Stimulated activated CD4-positive, alpha-beta T cell treated with anti-CD3 and anti-CD28 coated beads, Interleukin-4, amount 100 ng/mL, for 1 hour (primary cell): ENCODE measurements at places on chromosomes 4 and X.
A peak's percentile ranks its signal among the peaks of the same experiment; 100 is the strongest.

DNA sequence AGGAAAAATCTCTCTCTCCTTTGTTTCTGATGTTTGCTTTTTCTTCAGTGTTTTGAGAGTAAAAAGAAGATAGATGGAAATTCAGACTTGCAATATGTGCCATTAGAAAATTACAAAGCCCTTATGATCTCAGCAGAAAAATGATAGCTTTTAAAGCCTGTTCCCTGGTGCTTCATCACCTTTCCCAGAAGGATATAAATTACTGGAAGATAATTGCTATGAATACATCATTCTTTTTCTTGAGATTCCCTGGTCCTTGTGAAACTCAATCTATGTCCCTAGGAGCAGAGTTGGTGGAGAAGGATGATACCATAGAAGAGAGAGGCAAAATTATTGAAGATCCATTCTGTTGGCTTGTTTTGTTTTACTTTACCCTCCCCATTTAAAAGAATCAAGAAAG, 86.5 kb downstream of the GLRA3 start:
- no peak for DNase-seq

DNA sequence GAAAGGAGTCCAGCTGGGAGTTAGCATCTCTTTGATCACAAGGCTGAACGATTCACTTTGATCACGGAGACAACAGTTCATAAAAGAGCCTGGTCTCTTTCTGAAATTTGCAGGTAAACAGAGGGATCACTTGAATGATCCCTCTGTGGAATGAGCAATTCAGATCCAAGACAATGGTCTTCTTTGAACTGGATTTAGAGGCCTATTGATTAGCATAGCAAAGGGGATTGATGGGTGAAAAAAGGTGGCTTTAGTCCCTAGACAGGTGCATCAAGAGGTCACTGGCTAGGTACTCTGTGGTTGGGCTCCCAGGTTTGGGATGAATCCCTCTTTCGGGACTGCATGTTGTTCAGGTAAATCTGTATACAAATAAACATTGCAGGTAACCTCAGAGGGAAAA, 223.8 kb upstream of the TAPT1 start:
- DNase-seq: no peak

- DNase-seq: no peak
Measured at GRCh38 chr4:53267026-53267425, 98.8 kb downstream of the SCFD2 start.

- DNase-seq: no peak
Measured at GRCh38 chrX:106457802-106458201, 154.0 kb upstream of the RADX start.

DNA sequence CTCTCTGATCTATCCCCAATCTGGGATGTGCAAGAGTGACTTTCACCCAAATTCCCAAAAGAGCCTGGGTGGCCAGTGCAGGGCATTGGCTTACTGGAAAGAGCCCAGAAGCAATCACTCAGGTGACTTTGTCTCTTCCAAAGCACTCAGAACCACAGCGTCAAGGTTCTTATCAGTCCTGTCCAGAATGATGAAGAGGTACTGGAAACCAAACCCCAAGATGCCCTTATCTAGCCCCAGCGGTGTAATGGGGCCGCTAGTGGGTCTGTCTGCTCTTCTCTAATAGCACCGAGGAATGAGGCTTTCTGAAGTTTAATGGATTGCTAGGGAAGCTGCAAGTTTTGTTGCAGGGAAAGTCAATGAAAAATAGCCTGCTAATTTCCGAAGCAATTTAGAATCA, 21.6 kb downstream of the CLNK start:
- DNase-seq: no peak

- DNase-seq: peak; percentile 65
Measured at GRCh38 chr4:152100379-152101201, 339.8 kb upstream of the GATB start.

GRCh38 chr4:14769993-14770392, 232.3 kb upstream of the CPEB2 start:
- no peak for DNase-seq

DNA sequence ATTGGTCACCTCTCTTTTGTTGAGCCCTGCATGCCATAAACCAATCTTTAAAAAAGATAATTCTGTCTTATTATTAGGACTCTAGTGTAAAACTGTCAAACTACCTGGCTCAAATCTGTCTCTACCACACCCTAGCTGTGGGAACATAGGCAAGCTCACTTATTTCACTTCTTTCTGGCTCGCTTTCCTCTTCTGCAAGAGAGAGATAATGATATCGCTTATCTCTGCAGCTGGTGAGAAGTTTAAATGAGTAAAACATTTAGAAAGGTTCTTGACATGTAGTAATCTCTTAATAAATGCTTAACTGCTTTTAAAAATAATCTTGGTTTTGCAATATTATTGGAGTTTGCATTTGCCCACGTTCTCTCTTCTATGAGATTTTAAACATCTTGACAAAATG, 1109.2 kb downstream of the RAPGEF2 start:
- DNase-seq: no peak

- DNase-seq: peak; percentile 74
Measured at GRCh38 chrX:79270401-79270800, 96.7 kb downstream of the ITM2A start.

- peak; percentile 3 for DNase-seq
Measured at GRCh38 chrX:152897222-152898131, at the start of gene ZNF185. Gene ZNF185, plus strand, starts transcription at chrX:152898067. Its CDS starts 16,423 bp downstream, at chrX:152914490.

GRCh38 chr4:7524064-7524682, 89.4 kb upstream of the PSAPL1 start:
- DNase-seq: no peak

GRCh38 chrX:25968920-25969319, 169.2 kb upstream of the MAGEB18 start:
- no peak for DNase-seq

DNA sequence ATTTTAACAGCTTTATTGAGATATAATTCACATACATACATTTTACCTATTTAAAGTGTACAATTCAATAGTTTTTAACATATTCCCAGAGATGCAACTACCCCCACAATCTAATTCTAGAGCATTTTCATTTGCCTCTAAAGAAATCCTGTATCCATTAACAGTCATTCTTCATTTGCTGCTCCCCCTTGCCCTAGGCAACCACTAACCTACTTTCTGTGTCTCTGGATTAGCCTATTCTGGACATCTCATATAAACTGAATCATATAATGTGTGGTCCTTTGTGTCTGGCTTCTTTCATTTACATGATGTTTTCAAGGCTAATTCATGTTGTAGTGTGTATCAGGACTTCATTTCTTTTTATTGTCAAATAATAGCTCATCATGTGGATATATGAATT, 105.1 kb upstream of the GRPR start:
- DNase-seq: no peak

DNA sequence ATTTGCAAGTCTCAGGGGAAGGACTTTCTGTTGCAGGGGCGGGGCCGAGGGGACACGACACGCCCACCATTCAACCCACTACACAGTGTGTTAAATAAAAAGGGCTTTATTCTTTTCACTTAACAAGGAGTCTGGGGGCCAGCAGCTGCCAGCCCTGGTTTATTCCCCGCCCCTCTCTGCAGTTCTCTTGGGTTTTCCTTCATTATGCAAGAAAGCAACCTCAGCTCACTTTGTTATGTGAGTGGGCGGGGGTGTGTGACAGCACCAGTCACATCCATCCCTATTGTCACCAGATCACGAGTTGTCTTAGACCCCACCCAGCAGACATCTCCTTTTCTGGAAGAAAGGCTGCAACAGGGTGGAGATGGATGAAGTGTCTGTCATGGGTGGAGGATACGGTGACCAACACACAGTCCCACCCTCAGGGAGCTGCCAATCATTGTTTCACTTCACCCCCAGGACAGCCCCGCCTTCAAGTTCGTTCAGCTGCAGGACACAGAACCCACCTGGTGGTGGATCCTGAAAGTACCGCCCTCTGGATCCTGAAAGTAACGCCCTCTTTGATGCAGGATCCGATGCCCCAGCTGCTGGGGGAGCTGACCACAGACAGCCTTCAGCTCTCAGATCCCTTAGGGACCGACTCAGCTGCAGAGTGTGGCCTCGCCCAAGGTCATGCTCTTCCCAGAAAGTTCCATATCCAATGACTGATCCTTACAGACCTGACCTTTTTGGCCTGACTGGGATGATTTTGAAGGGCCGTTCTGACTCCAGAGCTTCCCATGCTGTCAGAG, 79.6 kb downstream of the SMIM20 start:
- DNase-seq: peak; percentile 11

DNA sequence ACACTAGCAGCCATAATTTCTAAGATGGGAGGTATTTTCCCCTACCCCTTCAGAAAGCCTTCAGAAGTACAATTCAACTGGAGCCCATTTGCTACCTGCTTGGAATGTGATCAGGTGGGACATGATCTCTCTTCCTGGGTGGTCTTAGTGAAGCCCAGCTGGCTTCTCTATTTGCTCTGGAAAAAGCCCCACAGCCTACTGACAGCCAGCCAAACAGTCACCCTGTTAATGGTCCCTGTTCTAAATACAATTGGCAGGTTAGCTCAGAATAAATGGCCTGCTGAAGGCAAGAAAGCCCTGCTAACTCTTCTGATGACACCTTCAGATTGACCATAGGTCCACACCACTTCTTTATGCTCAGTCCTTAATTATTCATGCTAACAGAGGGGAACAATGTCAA, 39.9 kb downstream of the HS6ST2 start:
- DNase-seq: no peak

DNA sequence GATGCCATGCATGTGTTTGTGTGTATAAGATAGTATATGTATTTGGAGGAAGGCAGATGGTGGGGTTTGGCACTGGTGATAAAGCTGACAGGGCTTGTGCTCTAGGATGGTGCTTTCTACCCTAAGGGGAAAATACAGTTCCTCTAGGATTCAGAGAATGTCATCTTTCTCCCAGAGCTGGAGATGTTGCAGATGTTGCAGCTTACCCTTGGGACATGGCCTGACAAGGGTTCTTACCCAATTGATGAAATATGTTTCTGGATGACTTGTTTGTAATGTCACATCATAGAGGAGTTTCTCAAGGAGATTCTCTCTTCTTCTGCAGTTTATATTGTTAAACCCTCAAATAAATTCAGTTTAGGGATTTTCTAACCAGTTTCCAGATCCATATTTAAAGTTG, 52.5 kb upstream of the PITX2 start:
- no peak for DNase-seq

- DNase-seq: no peak
Measured at GRCh38 chr4:124804584-124804983, 92.1 kb upstream of the ANKRD50 start.

DNA sequence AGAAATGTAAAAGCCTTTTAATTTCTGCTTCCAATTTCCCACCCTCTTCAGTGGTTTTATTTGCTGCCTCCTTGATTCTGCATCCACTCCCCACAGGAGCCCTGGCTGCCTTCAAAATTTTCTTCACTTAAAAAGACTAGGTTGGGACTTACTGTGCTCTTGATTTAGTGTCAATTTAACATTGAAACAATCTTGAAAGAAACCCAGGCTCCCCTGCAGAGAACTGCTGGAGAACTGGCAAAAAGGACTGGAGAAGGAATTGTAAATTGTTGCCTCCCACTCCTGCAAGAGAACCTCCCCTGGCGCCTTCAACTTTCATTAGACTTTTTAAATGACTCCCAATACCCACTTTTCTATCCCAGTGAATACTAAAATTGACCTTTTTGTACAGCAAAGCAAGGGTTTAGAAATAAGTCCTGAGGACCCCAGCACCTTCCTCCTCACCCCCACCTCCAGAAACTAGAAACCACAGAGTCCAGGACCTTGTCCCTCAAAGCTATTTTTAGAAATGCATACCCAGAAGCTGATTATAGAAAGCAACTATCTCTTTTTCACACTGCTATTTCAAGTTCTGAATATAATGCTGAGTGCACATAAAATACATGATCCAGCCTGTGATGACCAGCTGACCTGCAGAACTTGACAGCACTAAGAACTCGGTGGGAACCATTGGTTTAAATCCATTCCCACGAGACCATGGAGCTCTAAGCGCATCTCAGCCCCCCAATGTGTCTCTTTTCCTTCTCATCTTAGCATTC, 155.5 kb downstream of the INPP4B start:
- no peak for DNase-seq

- DNase-seq: no peak
Measured at GRCh38 chr4:48149827-48150370, 15.8 kb upstream of the TXK start.

DNA sequence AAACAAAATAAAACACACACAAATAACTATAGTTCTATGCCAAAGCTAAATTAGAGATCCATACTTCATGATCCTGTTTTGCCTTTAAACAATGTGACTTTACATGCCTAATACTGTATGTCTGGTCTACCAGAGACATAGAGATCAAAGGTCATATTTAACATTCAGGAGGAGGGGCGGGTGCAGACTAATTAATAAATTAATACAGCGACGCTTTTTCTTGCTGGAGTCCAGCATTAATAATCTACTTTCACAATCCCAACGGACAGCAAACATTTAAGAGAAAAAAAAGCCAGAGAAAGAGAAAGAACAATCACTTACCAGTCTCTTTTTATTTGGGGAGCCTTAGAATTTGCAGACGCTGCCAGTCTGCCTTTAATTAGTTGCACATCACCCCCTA, 509 bp downstream of the CXXC4 start:
- DNase-seq: no peak

DNA sequence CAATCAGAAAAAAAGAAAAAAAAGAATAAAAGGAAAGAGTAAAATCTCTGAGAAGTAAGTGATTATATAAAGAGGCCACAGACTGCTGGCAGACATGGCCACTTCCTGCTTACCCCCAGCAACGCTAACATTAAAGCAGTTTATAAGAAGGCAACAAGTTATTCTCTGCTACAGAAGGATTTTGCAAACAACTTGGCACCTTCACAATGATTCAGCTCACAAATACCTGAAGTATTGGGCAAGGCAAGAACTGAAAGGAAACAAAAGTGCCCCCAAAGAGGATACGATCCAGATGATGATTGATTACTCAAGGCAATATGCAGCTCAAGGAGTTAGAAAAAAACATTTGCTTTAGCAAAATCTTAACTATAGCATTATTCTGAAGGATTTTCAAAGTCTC, 718.8 kb downstream of the KLHL13 start:
- no peak for DNase-seq

GRCh38 chr4:145423017-145423708, 58.5 kb upstream of the SMAD1 start:
- no peak for DNase-seq
